ENCODE measurements at places on chromosomes 3 and 15. TPM values are rescaled to one million over a fixed set of nuclear protein-coding genes. Genes with fewer than 3 reads are reported as not detected.

GRCh38 chr3:24012589-24013269 is 67.6 kb downstream of the NR1D2 start:
- no peak overlapping the region for H3K4me3 ChIP-seq
- no peak overlapping the region for H3K27ac ChIP-seq
- H3K27me3 ChIP-seq: no peaks in the 10 kb centered on the region
- DNase-seq: no peak

The NME9 gene
- not detected for total RNA-seq

The ARGFX gene
- not detected for total RNA-seq

The CPEB1 gene
- 0.40 TPM for total RNA-seq

All from colonic mucosa (tissue), 4 donors.